ENCODE measurements at places on chromosomes 5 and 9.

- DNase-seq = no peak
Measured at GRCh38 chr9:72943844-72944462, 8.9 kb downstream of the ALDH1A1 start.

- DNase-seq = no peak
Measured at GRCh38 chr5:16744164-16744880, 127.5 kb upstream of the RETREG1 start.

DNA sequence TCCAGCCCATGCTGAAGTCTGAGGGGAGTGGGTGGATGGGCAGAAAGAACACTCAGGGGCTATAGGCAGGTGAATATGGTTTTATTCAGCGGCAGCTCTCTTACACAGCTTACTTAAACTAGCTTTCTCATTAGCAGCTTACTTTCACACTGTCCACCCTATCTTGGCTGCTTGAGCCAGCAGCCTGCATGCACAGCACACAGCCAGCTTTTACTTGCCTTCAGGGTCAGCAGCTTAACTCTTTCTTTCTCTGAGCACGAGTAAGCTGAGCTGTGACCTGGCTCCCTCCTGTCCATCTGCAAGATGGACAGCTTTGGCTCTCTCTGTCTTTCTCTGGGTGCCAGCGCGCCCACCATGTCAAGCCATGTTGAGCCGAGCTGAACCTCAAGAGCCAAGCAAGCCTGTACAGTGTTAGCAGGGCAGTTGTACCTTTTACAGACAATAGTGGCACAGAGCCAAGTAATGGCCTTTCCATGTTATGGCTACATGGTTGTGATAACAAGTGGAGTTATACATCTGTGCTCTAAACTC, 1054.9 kb downstream of the PTPRD start:
- DNase-seq = no peak

DNA sequence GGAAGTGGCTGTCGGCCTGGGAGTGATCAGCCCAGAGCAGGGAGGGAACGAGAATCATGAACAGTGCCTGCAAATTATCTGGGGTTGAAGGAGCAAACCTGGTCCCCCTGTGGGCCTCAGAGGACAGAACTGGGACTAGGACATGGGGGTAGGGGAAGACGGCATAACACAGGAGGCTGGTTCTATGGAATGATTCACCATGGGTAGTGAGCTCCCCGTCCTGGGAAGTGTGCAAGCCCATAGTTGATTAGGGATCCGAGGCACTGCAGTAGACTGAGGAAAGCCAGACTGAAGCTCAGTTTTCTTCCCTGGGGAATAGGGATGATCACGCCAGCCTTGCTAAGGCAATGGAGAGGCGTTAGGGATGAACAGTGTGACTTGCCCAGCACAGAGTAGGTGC, 5.6 kb downstream of the ADGRD2 start:
- DNase-seq = no peak

GRCh38 chr5:167965710-167966109, 325.7 kb upstream of the WWC1 start:
- no peak for DNase-seq

GRCh38 chr5:53733853-53734252, 173.4 kb downstream of the NDUFS4 start:
- DNase-seq = no peak

- DNase-seq = no peak
Measured at GRCh38 chr9:136306211-136307208, 2.6 kb upstream of the CCDC187 start.

GRCh38 chr5:43034591-43034968, 5.5 kb downstream of the ANXA2R start:
- peak; percentile 88 for DNase-seq

GRCh38 chr5:140725799-140726471, 25.7 kb downstream of the ZMAT2 start:
- DNase-seq = peak; percentile 96

- DNase-seq = peak; percentile 64
Measured at GRCh38 chr5:142630927-142631539, 54.9 kb downstream of the FGF1 start.

DNA sequence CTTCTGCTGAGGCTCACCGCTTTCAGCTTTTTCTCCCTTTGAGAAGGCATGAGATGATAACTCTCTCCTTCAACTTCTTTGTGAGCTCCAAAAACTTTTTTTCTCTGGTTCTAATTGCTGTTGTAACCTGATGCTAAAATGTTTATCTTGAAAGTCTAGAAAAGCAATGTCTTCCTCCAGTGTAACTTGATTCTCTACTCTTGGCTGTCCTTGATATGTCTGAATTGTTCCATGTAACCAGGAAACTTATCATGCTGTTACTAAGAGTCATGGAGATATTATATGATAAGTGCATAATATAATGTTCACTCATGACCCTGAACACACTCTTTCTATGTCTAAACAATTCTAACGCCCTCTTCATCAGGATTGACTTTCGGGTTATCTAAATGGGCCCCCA, 128.0 kb upstream of the ABCA1 start:
- DNase-seq = no peak

GRCh38 chr5:32388432-32389129, 56.0 kb downstream of the ZFR start:
- no peak for DNase-seq

DNA sequence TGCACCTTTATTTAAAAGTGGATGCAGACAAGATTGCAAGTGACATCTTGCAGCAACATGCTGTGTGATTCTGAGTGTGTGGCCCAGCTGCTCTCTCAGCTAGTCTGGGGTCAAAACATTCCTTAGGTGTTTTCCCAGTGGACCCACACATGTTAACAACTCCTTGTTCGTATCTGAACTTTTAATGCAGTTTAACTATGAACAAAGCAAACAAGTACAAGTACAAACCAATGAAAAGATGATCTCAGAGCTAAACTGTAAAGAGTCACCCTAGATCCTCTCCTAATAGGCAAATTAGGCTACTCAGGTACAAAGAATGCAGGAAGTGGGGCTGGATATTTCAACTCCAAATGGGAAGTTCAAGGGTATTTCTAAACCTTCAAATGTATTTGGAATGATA, 108.4 kb downstream of the ENTREP1 start:
- DNase-seq = no peak

- DNase-seq = no peak
Measured at GRCh38 chr5:68271124-68271523, 55.6 kb downstream of the PIK3R1 start.

DNA sequence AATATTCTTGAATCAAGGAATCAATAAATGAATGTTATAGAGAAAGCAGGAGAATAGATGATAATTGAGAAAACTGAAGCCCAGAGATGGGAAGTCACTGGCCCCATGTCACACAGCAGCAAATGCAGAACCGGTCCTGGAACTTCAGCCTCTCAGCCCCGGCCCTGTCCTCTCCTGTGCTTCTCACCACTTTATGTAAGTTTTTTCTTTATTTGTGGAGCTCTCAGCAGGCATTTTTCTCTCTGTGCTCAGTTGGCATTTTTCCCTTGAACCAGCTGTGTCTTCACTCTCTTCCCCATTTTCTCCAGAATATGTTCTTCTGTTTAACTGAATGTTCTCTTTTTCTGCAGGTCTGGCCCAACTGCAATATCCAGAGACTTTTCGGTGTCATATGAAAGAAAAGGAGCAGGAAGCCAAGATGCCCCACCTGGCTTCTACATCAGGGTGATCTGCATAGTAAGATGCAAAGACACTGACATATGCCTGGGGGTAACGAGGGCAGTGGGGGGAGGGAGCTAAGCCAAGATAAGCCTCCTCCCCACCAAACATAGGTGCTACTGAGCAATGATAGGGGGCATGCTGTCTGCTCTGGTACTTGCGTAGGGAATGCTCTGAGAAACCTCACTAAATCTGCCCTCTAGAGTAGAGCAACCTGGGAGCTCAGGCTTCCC, 12.8 kb upstream of the LCP2 start:
- no peak for DNase-seq

GRCh38 chr9:116859763-116860162, 172.7 kb downstream of the TRIM32 start:
- DNase-seq = no peak

GRCh38 chr9:35903049-35903448, 3.0 kb upstream of the HRCT1 start:
- DNase-seq = no peak

DNA sequence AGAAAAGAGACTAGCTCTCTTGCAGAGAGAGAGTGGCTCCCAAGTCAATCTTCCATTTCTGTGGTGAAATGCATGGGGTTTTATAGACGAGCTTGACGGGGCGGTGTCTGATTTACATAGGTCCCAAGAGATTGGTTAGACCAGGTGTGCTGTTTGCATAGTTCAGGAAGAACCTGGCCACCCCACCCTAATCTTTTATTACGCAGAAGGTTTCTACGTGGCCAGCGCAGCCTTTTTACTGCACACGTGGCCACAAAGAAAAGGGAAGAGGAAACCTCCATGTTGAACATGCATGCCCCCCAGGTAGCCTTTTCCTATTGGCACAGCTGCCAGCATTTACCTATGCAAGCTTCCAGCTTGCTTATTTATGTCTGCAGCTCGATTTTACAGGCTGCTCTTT, 92.1 kb downstream of the CAVIN4 start:
- no peak for DNase-seq

- no peak for DNase-seq
Measured at GRCh38 chr9:10843151-10843550, 230.3 kb upstream of the PTPRD start.

DNA sequence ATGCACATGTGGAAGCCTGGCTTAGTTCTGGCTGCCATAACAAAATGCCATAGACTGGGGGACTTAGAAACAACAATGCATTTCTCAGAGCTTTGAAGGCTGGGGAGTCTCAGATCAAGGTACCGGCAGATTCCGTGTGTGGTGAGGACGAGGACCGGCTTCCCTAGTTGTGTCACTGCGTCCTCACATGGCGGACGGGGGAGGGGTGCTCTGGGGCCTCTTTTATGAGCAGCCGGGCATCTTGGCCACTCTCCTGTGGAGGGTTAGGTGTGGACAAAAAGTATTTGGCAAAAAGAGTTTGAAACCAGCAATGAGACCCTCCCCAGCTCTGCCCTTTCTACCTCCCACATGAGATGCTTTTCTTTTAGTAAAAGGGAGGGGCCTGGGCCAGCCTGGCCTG, 118.5 kb upstream of the LPCAT1 start:
- no peak for DNase-seq

DNA sequence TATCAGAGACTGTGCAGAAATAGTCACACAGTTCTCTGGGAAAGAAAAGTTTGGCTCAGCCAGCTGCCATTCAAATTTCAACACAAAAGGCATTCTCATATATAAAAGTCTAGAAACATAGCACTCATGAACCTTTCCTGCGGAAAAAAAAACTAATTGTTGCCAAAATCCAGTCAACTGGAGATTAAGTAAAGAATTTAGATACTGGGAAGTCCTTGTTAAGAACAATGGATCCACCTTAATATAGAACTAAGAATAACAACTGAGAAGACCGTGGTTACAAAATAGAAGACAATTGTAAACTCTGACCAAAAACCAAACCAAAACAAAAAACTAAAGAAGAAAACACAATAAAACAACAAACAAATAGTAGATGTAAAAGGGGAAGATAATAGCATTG, 238.8 kb upstream of the PCSK5 start:
- no peak for DNase-seq

DNA sequence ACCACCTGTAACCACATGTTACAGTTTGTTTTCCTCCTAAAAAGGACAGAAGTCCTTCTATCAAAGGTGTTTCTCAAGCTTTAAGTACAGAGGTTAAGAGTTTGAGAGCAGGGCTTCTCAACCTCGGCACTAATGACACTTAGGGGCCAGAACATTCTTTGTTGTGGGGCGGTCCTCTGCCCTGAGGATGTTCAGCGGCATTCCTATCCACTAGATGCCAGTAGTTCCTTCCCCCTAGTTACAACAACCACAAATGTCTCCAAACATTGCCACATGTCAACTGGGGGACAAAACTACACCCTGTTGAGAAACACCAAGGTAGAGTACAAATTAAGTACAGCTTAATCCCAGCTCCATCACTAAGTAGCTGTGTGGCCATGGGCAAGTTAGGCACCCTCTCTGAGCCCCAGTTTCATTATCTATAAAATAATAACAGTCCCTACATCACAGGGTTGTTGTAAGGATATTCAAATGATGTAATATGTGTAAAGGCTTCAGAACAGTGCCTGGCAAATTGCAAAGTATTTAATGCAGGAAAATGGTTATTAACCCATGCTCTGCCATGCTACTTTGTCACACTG, 44.6 kb downstream of the PIP5K1B start:
- DNase-seq = no peak

DNA sequence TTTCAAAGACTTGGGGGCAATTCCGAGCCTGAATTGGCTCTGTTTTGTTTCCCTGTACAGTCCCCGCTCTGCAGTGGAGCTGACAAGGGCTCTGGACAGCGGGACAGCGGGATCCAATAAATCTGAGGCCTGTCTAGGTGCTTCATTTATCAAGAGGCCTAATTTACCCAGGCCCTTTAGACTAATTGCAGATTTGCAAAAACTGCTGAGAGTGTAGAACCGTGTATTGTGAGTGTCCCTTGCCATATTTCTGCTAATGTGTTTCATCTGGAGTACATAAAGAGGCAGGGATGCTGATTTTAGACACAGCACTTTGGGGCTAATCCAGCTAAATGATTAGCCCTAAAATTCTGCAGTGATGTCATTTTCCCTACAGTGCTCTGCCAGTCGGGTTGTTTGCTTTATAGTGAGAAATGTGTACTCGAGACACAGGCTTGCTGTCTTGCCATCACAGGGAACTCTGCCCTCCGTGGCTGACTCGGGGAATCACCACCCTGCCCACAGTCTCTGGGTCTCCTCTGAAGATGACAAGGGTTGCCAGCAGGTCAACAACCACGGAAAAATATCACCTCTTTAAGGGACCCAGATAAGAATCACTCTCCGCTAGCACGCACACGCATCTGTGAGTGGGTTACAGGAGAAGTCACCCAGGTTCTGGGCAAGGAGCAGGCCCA, 592.0 kb downstream of the BNC2 start:
- no peak for DNase-seq

- no peak for DNase-seq
Measured at GRCh38 chr9:1996156-1996555, 19.0 kb upstream of the SMARCA2 start.

GRCh38 chr5:1004461-1005248, 3.9 kb upstream of the NKD2 start:
- DNase-seq = no peak

DNA sequence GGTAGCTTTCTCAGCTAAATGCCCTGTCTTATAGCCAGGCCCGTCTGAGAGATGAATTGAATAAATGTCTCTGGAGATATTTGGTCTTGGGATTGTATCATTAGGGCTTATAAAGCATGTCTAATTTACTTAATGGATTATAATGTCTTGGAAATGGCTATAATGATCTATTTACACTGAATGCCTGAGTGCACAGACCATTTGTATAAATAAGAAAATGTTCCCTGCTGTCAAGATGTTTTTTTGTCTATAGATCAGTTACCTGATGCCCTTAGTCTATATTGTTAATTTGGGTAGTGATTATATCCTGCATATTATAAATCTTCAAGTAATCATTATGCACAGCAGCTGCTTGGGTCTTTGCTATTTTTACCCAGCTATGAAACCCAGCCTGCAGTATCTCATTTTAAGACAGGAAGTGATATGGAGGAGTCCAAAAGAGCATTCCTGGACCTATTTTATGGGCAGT, 112.9 kb upstream of the ACTBL2 start:
- no peak for DNase-seq
